Stimulated activated CD4-positive, alpha-beta T cell treated with anti-CD3 and anti-CD28 coated beads, Interleukin-1b, Interleukin-23, amount 100 ng/mL, for 48 hours (primary cell): ENCODE measurements at places on chromosomes 6 and 20.

DNA sequence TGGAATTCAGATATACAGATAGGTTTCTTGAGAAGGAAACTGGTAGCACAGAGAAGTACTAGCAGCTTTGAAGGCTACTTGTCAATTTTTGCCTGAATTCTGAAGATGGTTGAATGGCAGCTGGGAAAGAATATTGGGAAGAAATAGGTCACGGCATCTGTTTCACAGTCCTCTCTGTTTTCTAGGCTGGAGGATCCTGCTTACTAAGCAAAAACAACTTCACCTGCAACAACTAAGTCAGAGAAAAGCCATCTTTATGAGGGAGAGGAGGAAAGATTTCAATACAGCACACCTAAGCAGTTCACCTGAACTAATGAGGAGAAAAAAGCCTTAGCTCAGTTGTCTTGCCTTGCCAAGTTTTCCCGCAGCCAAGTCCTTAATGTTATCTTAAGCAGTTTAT lies 975.5 kb upstream of the EPHA7 start:
- no peak for DNase-seq

- no peak for DNase-seq
These were observed 283.7 kb downstream of the CD83 start for GRCh38 chr6:14401246-14401645.

DNA sequence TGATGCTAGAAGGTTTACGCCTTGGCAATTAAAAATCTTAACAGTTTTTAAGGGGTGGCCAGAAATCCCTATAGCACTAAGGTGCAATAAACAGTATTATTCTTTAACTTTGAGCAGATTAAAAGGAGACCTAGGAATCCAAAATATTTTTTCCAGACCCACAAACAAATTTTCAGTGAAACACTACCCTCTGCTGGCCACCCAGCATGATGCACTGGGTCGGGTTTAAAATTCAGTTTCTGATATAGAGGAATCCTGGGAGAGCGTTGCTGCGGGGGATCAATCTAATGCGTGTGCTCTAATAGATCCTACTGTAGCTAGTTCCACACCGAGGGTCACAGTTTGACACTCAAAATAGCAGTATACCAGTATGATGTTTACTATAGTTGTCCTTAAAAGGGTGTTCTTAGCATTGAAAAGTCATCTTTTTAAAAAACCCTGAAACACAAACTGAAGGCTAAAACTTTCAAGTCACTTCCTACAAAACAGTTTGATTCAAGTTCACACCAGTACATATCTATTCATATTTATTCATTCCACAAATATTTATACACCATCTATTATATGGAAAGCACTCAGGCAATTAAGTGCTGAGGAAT lies 10.2 kb downstream of the UBE3D start:
- DNase-seq, result peak; percentile 22

DNA sequence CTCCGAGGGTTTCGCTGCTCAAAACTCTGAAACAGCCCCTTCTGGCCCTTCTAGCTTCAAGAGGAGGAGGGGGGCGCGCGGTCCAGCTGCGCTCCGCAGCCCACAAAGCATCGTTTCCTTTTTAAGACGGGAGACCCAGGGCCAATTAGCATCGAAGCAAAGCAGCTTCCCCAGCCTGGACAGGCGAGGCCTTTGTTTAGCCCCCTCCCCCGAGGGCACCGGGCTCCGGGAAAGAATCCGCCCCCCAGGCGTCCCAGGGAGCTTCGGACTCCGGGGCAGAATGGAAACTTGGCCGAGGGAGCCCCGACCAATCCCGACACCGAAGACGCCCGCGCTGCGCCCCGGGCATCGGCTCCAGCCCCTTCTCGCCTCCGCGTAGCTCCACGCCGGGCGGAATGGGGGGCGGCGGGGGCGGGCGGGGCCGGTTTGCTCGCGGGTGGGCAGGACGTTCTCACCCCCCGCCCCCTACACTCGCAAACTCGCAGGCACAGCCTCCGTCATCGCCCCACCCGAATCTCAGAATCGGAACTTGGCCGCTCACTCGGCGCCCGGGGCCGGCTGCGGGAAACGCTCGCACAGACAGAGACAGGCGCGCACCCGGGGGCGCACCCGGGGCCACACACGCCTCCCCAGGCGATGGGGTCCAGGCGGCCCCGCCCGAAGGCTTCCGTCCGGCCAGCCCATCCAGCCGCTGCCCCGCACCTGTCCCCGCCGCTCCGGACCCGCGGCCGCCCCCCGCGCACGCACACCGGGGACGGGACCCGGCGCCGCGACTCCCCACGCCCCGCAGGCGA lies 628 bp downstream of the NKAIN4 start:
- DNase-seq, result no peak

- no peak for DNase-seq
These were observed 95.8 kb downstream of the AKAP7 start for GRCh38 chr6:131231103-131231502.

- no peak for DNase-seq
These were observed 5.0 kb downstream of the DST start for GRCh38 chr6:56637640-56638039.

GRCh38 chr6:42427871-42428270 lies 23.9 kb downstream of the TRERF1 start:
- no peak for DNase-seq

DNA sequence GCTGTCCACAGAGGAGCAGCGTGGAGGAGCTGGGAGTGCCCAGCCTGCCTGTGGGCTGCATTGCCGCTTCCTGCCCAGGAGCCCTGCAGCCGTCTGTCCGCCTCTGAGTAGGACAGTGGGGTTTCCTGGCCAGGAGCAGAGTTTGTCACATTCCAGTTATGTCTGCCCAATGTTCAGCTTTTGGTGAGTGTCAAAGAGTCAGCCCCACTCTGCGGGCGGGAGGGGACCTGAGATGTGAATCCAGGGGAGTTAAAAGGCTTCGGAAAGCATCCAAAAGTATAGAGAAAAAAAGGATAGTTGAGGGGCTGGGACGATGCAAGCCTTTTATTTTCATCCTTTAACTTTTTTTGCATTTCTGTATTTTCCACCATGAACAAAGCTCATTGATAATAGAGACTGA lies 7.2 kb upstream of the GATA5 start:
- no peak for DNase-seq

DNA sequence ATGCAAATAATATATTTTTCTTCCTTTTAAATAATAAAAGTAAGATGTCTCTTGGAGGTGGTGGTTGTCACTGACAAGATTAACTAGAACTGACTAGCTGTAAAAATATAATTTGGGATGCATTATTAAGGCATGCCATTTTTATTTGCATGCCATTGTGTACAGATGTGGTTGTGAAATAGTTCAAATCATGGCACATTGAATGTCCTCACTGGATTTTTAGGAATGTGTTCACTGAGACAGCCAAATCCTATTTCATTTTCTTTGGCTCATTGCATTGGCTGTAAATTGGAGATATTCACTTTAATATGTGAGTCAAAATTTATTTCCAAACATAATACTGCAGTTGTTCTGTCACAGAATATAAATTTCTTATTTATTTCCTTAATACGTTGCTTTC lies 62.3 kb downstream of the ESR1 start:
- no peak for DNase-seq

GRCh38 chr6:37483917-37484785 lies 15.5 kb downstream of the CCDC167 start:
- peak; percentile 71 for DNase-seq

GRCh38 chr6:23873161-23873560 lies 252.9 kb upstream of the NRSN1 start:
- DNase-seq, result no peak

- DNase-seq, result no peak
These were observed 124.8 kb downstream of the AHI1 start for GRCh38 chr6:135372758-135373157.

- DNase-seq, result no peak
These were observed 106.2 kb upstream of the ARMC2 start for GRCh38 chr6:108742041-108742440.

- no peak for DNase-seq
These were observed 137.7 kb downstream of the RCAN2 start for GRCh38 chr6:46353528-46353927.

GRCh38 chr6:38487423-38487822 lies 152.3 kb downstream of the BTBD9 start:
- DNase-seq, result no peak

DNA sequence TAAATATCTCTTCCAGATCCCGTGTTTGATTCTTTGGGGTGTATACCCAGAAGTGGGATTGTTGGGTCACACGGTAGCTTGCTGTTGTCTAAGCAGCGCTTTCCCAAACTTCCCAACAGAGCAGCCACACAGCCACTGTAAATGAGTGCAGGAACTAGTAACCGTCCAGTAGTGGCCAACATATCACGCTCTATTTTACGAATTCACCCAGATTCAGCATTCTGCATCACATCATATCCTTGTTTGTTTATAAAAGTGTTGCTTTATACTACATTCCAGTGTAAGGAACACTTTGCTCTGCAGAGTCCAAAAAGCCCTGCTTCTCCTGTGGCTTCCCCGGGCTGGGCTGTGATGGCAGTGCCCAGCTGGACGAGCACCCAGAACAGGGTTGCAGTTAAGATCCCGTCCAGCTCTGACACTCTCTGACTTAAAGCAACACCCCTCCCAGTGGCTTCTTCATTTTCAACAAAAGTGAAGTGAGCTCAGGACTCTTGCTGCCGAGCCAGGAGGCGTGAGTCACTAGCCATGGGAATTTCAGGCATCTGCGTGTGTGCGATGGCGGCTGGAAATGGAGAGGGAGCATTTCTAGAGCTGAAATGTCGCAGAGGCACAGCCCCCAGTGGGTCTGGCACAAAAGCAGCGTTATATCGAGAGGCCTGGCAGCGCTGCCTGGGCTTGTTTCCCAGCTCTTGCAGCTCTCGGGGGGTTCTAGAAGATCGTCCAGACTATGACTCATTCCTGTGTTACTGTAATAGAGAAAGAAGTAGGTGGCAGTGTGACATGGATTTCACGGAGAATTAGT lies 216.3 kb upstream of the ECI2 start:
- DNase-seq, result no peak

DNA sequence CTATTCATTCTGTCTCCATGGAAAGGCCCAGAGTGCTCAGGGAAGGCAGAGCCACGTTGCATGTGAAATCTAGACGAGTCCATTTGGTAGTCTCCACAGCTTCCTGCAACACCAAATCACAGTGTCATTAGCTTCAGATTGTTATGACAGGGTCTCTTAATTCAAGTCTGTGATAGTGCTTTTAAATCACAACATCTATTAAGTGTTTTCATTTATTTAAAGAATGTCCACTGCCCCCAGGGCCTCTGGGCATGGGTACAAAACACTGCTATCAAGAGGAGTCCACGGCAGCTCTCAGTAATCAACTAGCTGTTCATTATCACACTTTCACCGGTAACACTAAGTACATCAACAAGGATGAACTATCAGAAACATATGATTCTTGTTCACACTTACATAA lies 455.9 kb upstream of the JARID2 start:
- DNase-seq, result no peak

DNA sequence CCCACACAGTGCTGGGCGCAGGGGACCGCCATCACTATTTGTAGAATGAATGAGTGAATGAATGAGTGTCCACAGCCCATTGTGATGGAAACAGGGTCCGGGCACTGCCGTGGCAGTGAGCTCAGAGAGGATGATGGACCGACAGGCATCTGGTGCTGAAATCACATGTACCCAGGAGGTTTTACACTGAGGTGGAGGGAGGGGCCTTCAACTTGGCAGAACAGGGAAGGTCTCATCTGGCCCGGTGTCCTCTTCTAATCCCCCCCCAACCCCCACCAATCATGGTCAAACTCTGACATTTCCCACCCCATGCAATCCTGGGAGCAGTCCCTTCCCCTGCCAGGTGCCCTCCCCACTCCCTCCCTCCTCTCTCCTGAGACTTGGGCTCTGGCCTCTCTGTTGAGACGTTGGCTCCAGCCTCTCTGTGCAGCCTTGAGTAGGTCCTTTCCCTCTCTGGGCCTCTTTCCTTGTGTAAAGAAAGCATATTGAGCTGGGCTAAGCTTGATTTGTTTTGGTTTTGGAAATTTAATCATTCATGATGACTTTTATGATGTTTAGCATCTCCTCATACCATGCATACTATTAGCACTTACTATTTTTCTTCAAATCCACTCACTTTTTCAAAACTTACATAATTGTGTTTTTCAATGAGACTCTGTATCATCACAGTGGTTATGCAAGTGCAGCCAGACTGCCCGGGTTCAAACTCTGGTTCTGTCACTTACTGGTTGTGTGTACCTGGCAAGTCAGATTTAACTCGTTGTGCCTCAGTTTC lies 10.8 kb downstream of the KIAA1755 start:
- DNase-seq, result no peak

- DNase-seq, result no peak
These were observed 7.1 kb downstream of the PRIM2 start for GRCh38 chr6:57324538-57324937.

GRCh38 chr6:26335631-26336323 lies 29.2 kb upstream of the BTN3A2 start:
- no peak for DNase-seq

DNA sequence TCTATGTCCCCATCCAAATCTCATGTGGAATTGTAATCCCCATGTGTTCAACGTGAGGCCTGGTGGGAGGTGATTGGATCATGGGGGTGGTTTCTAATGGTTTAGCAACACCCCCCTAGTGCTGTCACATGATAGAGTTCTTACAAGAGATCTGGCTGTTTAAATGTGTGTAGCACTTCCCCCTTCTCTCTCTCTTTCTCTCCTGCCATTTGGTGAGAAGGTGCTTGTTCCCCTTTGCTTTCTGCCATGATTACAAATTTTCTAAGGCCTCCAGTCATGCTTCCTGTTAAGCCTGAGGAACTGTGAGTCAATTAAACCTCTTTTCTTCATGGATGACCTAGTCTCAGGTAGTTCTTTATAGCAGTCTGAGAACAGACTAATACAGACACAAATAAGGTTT lies 165.4 kb downstream of the OGFRL1 start:
- no peak for DNase-seq

DNA sequence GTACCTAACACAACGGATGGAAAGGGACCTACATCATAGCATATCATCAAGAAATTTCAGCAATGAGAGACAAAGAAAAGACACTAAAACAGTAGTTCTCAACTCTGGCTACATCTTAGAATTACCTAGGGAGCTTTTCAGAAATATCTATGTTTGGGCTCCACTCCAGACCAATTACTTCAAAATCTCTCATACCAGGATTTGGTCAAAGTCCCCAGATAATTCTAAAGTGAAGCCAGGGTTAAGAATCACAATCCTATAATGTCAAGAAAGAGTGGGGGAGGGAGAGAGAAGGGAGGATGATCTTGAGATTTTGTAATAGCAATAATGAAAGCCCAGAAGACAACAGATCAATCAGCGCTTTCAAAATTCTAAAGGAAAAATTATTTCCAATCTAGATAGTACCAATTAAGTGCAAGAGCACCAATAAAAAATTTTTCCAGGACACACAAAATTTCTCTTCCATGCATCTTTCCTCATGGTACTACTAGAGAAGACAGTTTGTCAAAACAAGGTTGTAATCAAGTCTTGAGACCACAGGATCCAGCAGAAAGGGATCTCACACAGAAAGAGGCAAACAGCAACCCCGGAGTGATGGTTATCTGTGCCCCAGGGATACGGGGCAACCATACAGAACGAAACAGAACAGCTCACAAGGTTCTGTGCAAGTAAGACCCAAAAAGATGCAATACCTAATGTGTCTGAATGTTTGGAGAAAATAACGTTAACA lies 152.9 kb upstream of the DST start:
- DNase-seq, result no peak
